Body of pancreas (tissue), 4 donors: ENCODE measurements at places on chromosomes 4 and X.
A peak's percentile ranks its signal among the peaks of the same experiment; 100 is the strongest.

- no peak for DNase-seq
These were observed 47.9 kb downstream of the TLR10 start for GRCh38 chr4:38734911-38735310.

- peak; percentile 48 for DNase-seq
These were observed 39.3 kb upstream of the PRPS2 start for GRCh38 chrX:12751887-12752286.

DNA sequence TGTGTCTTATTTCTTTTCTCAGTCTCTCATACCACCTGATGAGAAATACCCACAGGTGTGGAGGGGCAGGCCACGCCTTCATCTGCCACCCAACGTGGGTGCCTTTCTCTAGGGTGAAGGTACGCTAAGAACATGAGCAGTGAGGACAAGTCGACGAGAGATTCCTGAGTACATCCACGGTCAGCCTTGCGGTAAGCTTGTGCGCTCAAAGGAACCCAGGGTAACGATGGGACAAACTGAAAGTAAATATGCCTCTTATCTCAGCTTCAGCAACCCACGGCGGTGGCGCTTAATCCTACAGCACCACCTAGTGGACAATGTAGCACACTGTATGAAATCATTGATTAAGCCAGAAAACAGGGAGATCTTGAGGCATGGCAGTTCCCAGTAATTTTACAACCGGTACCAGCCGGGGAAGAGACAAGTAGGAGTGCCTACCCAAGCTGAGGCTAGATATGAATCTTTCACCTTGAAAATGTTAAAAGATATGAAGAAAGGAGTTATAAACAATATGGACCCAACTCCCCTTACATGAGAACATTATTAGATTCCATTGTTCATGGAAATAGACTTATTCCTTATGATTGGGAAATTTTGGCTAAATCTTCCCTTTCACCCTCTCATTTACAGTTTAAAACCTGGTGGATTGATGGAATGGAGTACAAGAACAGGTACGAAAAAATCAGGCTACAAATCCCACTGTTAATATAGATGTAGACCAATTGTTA lies 63.0 kb downstream of the ZNF732 start:
- DNase-seq, result peak; percentile 77

- DNase-seq, result no peak
These were observed 274.1 kb upstream of the PCDH18 start for GRCh38 chr4:137806420-137806819.

GRCh38 chrX:31266203-31267076 lies 194.6 kb upstream of the FTHL17 start:
- DNase-seq, result peak; percentile 81

DNA sequence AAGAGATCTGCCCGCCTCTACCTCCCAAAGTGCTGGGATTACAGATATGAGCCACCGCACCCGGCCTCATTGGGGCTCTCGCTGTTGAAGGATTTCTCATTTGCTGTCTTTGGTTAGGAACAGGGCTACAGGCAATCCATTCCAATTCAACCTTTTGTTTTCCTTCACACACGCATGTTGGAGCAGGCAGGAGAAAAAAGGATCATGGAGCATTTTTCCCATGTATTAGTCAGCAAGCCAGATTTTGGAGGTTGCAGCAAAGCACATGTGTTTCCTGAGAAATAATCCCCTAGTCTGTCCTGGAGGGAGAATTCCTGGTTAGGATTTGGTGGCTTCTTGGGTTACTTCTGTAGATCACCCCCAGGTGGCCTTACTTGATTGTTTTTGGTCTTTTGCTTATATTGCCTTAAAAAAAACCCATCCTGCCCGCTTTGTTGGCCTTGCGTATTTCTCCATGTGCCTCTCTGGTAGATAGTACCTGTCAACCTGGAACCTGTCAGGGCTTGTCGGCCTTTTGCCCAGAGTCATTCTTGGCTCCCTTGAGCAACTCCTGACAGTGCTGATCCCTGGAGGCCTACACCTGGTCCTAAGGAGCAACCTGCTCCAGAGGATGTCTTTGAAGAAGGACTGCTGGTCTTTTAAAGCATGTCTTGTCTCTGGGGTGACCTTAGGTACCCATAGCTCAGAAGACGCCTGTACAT lies 82.4 kb upstream of the CLCN4 start:
- no peak for DNase-seq

DNA sequence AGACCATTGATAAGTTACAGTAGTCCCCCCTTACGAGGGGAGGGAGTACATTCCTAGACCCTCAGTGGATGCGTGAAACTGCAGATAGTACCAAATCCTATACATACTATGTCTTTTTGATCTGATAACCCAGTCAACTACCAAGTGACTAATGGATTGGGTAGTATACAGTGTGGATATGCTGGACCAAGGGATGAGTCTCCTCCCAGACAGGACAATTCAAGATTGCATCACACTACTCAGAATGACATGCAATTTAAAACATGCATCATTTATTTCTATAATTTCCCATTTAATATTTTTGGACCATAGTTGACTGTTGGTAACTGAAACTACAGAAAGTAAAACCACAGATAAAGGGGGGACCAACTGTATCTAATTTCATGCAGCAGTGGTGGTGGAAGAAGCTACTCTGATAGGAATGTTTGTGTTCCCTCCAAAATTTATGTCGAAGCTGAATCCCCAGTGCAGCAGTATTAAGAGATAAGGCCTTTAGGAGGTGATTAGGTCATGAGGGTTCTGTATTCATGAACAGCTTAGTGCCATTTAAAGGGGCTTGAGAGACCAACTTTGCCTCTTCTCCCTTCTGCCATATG lies 11.9 kb downstream of the HADH start:
- DNase-seq, result no peak

DNA sequence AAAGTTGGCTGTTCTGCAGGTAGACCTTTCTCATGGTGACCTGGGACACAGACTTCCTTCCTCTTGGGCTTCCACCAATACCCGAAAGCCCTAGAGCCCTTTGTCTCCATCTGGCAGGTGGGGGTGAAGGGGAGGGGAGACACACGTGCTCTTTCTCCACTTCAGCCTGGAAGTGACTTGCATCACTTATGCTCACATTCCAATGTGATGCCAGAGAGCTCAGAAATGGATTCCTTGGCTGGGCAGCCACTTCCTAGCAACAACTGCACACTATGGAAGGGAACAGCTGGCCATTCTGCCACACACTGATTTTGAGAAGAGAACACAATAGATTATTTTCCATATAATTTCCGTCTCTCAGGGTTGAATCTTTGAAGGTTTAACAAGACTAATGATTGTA lies 36.3 kb downstream of the C4orf51 start:
- no peak for DNase-seq

DNA sequence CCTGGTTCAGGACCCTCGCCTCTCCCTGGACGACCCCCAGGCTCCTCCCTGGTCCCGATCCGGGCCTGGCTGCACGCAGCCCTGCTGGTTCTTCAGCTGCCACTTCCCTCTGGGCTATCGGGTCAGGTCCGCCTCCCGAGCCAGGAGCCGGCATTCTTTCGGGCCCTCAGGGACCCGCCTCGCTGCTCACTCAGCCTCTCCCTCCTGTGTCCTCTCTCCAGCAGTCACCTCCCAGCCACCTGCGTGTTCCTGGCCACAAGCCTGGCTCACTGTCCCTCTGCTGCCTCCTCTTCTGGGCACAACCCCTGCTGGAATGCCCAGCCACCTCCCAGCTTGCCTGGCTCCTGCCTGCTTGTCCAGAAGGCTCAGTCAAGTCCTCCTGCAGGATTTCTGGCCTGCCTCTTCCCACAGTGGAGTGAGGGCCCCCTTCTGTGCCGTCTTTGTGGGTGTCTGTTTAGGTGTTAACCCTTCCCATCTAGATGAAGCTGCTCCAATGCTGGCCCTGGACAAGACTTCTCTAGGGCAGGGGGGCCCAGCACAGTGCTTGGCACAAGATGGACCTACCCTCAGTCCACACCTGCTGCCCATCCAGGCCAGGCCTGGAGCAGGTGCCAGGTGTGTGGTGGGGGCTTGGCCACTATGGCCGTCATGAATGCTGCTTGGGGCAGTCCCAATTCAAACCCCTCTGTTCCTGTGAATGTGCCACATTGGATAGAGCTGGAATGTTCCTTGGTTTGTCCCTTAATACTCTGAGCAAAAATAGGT lies 2.2 kb downstream of the WFS1 start:
- peak; percentile 50 for DNase-seq

GRCh38 chrX:78650906-78651437 lies 8.2 kb downstream of the RTL3 start:
- no peak for DNase-seq

DNA sequence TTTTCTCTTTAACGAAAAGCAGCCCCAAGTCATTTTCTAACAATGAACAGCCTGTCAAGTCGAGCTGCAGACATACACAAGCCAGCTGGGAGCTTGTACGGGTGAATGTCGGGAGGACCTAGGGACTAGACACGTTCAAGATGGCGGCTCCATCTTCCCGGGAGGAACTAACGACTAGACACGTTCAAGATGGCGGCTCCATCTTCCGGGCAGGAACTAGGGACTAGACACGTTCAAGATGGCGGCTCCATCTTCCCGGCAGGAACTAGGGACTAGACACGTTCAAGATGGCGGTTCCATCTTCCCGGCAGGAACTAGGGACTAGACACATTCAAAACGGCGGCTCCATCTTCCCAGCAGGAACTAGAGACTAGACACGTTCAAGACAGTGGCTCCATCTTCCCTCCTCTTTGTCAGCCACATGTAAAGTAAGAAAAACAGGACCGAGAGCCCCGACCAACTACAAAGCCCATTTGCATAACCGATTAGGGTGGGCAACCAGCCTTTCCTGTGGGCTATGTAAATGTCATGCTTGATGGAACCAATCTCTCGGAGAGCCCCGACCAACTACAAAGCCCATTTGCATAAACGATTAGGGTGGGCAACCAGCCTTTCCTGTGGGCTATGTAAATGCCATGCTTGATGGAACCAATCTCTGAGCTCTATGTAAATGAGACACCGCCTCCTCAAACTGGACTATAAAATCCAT lies 175.5 kb downstream of the DHRSX start:
- DNase-seq, result peak; percentile 71

DNA sequence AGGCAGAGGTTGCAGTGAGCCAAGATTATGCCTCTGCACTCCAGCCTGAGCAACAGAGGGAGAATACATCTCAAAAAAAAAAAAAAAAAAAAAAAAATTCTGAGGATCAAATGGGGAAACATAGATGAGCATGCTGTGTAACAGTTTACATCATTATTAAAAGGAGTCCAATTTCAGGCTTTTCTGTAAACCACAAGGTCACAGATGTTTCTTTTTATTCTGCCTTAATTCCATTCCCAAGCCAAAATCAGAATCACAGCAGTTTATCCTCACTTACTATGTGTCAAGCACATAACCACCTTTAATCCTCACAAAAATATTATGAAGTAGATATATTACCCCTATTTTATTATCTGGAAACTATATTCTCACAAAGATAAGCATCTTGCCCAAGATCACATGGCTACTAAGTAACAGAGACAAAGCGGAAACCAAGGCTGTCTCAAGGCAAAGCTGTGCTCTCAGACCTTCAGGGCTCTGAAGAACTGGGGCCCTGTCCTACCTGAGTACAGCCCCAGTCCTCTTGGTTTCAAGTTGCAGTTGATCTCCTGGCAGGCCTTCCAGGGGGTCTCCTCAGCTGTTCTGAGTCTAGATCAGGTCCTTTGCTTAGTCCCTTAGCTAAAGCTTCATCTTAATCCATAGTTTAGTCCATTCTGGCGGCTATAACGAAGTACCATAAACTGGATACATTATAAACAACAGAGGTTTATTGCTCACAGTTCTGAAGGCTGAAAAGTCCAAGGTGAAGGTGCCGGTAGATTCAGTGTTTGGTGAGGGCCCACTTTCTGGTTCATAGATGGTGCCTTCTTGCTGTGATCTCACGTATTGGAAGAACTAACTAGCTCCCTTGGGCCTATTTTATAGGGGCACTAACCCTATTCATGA lies 141.3 kb downstream of the PALLD start:
- no peak for DNase-seq

- no peak for DNase-seq
These were observed 204.7 kb upstream of the GABRA2 start for GRCh38 chr4:46594661-46595060.

DNA sequence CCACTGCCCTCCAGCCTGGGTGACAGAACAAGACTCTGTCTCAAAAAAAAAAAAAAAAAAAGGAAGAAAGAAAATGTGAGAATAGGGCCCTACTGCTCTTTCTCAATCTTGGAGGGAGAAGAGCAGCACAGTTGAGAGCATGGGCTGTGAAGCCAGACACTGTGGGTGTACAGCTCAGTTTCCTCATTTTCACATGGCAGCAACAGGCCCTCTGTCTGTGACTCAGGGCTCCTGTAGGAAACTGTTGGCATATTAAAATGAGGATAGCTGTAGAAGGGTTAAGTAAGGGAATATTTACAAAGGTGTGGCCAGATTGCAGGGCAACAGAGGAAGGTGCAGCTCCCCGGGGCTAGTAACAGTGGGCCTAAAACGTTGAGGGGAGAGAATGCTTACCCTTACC lies 3.4 kb downstream of the AKAP14 start:
- DNase-seq, result no peak

GRCh38 chrX:96407501-96407900 lies 277.1 kb upstream of the DIAPH2 start:
- DNase-seq, result peak; percentile 9

DNA sequence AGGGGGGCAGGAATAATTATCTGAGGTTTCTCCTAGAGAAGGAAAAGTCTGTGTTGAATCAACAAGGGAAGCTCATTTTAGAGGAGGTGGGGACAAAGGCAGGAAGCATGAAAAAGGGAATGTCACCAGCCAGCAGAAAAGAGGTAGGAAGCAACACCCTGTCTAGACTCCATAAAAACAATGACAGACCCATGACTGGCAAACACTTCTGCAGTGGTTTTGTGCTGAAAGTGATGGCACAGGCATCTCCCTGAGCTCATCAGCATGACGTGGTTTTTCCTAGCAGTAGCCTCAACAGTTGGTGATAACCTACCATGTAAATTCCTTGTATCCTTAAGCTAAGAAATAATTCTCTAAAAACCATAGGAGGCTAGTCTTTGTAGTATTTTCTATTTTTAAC lies 110.7 kb upstream of the GALNT7 start:
- DNase-seq, result no peak

DNA sequence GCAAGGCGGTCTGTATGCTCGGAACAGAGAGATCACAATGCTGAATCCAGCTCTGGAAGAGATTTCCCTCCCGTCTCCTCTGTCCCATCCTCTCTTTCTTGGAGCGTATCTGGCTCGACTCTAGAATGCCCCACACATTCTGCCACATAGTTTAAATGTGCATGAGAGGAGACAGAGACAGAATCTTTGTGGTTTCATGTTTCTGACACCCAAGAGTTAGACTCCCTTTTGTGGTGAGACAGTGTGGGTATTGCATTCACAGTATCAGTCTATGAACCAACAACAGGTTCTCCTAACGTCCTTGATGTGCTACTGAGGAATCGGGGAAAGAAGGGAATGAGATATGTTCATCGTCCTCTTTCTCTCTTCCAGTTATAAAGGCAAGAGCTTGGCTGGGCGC lies 25.3 kb downstream of the FAM47E start:
- DNase-seq, result no peak

DNA sequence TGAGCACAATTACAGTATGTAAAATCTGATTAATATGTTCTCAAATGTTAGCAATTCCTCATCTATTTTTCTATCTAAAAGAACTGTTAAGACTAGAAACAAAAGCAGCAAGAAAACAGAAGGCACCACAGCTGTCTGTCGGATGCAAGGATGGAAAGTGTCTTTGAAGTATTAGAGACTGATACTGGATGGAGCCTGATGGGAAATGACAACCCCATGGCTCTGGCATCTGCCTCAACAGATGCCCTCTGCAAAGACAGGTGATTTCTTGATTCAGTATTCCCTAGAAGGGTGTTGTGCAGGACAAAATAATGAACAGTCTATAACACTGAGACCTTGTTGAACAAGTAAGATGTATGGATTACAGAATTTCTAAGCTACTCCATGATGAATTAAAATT lies 19.7 kb downstream of the LRCH2 start:
- no peak for DNase-seq

- no peak for DNase-seq
These were observed 1041.0 kb upstream of the TENM3 start for GRCh38 chr4:181202240-181202639.
